Stimulated activated CD4-positive, alpha-beta T cell treated with anti-CD3 and anti-CD28 coated beads, Interleukin-1b, Interleukin-23, amount 100 ng/mL, for 4 hours (primary cell): ENCODE measurements at places on chromosomes 12 and 14.

DNA sequence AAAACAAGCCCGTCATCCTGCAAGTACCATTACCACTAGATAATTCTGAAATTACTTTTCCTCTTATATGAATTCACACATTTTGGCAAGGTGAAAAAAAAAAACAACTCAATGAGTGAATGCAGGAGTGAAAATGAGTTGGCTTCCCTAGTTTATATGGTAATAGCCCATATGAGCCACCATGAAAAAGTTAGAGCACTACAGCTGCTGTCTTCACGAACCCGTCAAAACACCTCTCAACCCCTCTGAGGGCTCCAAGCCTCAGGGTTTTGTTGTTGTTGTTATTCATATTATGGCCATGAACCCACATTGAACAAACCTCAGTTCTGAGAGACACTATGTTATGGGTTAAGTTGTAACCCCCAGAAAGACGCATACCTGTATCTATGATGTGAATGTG lies 289.9 kb upstream of the CAND1 start:
- DNase-seq: no peak

DNA sequence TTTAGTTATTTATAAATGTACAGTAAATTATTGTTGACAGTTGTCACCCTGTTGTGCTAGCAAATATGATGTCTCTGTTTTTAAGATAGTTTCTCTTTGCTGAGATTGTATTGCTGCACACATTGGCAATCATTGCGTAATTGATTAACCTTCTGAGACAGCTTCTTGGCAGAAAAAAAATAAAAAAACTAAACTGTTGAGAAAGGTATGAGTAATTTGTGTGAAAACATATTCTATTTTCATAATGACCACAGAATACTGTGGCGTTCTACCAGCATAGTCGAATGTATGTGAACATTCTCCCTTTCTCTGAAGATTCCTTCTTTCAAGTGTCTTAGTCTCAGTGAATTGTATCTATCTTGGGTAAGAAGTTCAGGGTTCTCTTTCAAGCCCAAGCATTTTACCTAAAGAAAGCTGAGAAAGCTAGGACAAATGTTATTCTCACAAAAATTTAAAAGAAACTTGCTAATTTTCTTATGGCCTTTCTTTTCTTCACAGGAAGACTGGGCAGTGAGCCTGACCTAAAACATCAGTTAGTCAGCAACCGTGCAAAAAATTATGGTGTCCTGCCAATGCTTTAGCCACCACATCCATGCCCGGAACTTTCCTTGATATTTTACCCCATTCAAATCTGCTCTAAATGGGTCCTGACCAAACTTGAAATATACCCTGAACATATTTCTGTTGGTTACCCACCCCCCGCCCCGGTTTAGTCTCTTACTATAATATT lies 69.0 kb upstream of the REP15 start:
- no peak for DNase-seq

- no peak for DNase-seq
These were observed 180.9 kb downstream of the RPS29 start for GRCh38 chr14:49405291-49405690.

- no peak for DNase-seq
These were observed 25.6 kb upstream of the PCNX1 start for GRCh38 chr14:70881549-70882177.

- DNase-seq: no peak
These were observed 26.1 kb downstream of the DTX1 start for GRCh38 chr12:113082486-113083148.

GRCh38 chr12:14024591-14024990 lies 43.2 kb upstream of the GRIN2B start:
- DNase-seq: no peak

- peak; percentile 13 for DNase-seq
These were observed 557 bp downstream of the COPS7A start for GRCh38 chr12:6724409-6724797.
